Vein endothelial cell (primary cell): ENCODE measurements at places on chromosomes 11 and 22. TPM values are rescaled to one million over a fixed set of nuclear protein-coding genes. Genes with fewer than 3 reads are reported as not detected.

ENTHD1 gene
- not detected in 2 replicates for total RNA-seq

OR5B21 gene
- total RNA-seq = not detected in 2 replicates

PTPRJ gene
- total RNA-seq = 2.9 and 3.3 TPM in 2 replicates

OR52K2 gene
- total RNA-seq = not detected in 2 replicates

GAS2 gene
- 1.3 and 2.3 TPM in 2 replicates for total RNA-seq

MYO7A gene
- total RNA-seq = under 0.01 and 0.86 TPM in 2 replicates

HORMAD2 gene
- not detected in 2 replicates for total RNA-seq

BSX gene
- total RNA-seq = not detected in 2 replicates

LDHAL6A gene
- not detected in 2 replicates for total RNA-seq

CAVIN3 gene
- 281 and 346 TPM in 2 replicates for total RNA-seq
